ENCODE measurements at places on chromosomes 11 and 22. TPM values are rescaled to one million over a fixed set of nuclear protein-coding genes. Genes with fewer than 3 reads are reported as not detected.

The IL18 gene
- total RNA-seq = 3.8 TPM

The MCAM gene
- 49.6 TPM for total RNA-seq

The CNGA4 gene
- total RNA-seq = not detected

The SLCO2B1 gene
- total RNA-seq = 92.1 TPM

The OR51M1 gene
- not detected for total RNA-seq

GRCh38 chr11:2264366-2265053 is 5.9 kb downstream of the ASCL2 start:
- no peak for DNase-seq

DNA sequence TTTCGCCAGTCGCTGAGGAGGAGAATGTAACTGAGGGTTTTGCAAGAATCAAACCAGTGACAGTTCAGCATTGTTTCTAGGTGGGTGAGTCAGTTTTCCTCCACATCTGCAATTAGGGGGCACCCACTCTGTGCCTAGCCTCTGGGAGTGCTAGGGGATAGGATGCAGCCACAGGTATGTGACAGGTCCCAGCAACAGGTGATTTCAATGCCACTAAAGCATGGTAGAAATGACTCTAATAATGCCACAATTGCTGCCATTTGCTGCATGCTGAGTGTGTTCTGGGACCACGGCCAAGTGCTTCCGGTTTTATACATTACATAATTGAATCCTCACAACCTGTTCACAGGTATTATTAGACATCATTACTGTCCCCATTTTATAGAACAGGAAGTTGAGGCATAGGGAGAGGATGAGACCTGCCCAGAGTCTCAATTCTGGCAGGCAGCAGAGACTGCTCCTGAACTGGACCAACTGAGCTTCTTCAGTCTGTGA is 556 bp downstream of the CRYBB2 start:
- DNase-seq = no peak

GRCh38 chr22:36369004-36369921 is 18.5 kb downstream of the MYH9 start:
- no peak for DNase-seq

- DNase-seq = no peak
These were observed 21.6 kb downstream of the PARVG start for GRCh38 chr22:44202261-44202789.

- no peak for DNase-seq
These were observed 103.2 kb downstream of the SPON1 start for GRCh38 chr11:14065681-14066080.
